ENCODE measurements at places on chromosomes 6 and 20.

GRCh38 chr6:142207265-142207877 lies 60.3 kb downstream of the VTA1 start:
- no peak for DNase-seq

DNA sequence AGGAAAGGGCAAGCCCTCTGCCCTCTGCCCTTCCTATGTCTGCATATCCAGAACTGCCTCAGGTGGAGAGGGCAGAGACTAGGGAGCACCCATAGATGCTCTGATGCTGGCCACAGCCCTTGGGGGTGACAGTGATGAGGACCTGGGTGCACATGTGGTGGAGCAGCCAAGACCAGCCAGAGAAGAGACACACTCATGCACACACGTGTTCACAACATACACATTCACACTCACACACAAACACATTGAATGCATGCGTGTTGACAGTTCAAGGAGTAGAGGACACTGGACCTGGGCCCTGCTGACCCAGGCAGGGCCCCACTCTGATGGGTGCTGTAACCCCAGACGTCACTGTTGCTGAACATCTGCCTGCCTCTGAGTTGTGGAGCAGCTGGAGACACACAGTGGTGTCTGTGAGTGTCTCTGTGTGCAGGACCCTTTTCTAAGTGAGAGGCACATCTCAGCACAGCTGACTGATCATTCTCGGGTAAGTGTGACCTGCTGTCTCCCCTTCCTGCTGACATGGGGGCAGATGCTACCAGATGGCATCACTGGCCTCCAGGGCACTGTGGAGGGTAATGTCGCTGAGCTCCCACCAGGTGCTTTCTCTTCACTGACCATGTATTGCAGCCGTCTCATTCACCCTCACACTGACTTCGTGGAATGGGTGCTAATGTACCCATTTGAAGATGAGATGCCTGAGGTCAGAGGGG lies 30.1 kb upstream of the MAS1L start:
- no peak for DNase-seq

DNA sequence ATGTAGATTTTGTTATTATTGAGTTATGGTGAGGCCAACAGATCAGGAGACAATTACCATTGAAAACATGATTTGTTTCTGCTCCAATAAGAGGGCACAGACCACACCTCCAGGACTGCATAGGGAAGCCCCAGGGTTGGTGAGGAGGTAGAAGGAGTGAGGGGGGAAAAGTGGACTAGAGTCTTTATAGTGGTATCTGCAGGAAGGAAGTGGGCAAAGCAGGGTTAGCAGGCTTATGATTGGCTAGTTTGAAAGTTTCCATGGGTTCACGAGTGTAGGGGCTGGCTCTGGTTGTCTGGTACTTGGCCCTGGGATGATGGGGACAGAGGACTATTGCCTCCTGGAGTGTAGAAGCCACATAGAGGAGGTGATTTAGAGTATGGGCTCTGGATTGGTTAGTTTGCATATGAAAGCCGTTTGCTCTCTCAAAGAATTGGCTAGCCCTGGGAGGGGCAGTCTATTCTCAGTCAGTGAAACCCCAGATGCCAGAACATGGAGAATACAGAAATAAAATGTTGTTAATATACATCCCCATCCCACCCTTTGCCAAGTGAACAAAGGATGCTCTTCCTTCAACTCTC lies 156.6 kb downstream of the KLHL32 start:
- no peak for DNase-seq

GRCh38 chr20:12466915-12467314 lies 541.9 kb upstream of the SPTLC3 start:
- no peak for DNase-seq

DNA sequence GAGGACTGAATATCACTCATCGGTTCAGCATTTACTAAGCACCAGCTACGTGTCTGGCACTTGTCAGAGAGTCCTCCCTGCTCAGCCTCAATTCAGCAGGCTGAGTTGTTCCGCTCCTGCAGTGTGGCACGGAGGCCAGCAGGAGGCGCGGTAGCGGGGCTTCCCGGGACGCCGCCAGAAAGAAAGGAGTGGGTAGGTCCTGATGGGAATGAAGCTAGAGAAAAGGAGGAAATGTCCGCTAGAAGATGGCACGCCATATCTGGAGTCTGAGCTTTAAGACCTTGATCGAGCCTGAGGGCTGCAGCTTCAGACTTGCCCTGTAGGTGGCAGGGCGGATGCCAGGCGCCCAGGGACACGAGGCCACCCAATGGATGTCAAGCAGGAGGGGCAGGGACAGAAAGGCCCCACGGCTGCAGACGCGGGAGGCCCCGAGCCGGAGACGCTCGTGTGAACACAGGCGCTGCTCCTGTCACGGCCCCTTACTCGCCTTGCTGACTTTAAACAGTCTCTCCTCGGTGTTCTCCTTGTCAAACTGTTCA lies 18.7 kb downstream of the SERPINB6 start:
- DNase-seq = no peak

DNA sequence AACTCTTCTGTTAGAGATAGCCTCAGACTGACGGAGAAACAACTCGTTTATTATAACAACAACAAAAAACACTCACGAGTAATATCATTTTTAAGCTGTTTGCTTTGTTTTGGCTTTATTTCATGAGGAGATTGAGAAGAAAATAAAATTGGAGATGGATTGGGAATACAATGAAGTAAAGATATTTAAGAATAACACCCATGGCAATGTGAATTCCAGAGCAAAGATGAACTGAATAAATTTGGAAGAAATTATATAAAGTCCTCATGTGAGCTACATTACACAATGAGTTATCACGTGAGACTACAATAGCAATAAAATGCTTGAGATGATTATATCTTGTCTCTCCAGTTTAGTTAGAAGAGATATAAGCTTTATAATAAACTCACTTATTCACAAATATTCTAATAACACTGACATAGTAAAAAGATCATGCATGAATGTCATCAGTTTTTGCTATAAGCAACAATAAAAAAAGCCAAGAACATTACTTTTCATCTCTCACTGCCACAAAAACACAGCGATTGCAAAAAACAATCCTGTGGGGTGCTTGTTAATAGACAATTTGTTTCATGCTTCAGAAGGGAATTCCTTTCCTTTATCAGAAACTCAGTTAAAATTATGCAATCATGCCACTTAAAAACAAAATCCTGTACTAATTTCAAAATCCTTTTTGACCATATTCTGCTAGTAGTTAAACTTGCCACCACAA lies 696.7 kb upstream of the MARCKS start:
- no peak for DNase-seq

DNA sequence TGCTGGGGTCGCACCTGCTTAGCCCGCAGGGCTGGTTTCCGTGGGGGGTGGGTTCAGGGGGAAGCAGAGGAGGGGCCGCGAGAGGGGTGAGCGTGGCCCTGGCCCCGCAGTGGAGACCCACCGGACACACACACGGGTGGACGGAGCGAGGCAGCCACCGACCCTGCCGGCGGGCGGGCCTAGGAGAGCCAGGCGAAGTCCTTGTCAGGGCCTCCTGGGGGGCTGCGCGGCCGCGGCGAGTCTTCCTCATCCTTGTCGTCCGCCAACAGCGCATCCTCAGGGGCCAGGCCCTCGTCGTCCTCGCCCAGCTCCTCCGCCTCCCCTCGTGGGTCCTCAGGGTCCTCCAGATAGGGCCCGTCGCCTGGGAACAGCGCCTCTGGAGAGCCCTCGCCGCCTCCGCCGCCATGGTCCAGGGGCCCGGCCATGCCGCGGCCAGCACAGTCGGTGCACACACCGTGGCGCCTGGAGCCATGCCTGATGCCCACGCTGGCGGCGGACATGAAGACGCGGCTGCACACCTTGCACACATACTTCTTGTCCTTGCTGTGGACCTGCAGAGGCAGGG lies 7.3 kb downstream of the SLC2A4RG start:
- DNase-seq = no peak

DNA sequence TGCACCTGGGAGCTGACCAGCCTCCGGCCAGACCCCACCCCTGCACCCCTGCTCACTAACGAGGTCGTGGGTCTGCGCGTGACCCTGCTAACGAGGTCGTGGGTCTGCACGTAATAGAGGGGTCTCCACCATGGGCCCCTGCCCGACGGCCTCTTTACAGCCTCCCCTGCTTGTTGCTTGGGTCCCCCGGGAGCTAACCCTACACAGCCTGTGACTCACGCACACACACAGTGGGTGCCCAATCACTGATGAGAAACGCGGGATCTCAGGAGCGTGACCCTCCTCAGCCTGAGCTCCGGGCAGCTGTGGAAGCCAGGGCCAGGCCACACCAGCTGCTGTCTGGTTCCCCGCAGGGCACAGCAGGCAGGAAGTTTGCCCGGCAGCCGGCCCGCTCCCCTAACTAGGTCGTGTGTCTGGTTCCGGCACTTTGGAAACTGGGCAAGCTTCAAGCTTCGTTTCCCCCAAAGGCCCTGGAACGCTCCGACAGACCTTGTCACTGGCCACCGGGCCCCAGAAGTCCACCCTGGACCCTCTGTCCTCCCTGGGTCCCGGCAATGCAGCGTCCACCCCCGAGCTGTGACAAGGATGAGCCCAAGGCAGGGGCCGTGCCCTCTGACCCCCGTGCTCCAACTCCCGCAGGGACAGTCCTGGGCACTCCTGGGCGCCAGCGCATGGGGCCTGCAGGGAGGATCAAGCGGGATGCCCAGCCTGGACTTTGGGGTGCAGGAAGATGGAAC lies 767 bp downstream of the PTK6 start:
- DNase-seq = no peak

GRCh38 chr6:10837009-10837621 lies 1.2 kb downstream of the MAK start:
- no peak for DNase-seq

DNA sequence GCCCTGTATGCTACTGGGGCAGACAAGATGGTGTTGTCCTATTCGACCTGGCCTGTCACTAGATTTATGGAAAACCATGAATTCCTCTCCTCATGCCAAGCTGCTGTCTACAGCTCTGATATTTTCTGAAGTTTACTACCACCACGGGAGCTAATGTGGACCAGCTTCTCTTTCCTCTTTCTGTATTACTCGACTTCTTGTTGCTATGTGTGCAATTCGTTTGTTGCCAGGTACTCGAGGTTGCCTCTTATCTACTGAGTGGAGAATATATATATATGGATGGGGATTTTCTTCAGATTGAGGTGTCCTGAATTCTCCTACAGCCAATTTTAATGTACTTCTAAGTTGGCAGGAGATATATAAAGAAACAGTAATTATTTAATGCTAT lies 34.7 kb downstream of the MAN1A1 start:
- no peak for DNase-seq

DNA sequence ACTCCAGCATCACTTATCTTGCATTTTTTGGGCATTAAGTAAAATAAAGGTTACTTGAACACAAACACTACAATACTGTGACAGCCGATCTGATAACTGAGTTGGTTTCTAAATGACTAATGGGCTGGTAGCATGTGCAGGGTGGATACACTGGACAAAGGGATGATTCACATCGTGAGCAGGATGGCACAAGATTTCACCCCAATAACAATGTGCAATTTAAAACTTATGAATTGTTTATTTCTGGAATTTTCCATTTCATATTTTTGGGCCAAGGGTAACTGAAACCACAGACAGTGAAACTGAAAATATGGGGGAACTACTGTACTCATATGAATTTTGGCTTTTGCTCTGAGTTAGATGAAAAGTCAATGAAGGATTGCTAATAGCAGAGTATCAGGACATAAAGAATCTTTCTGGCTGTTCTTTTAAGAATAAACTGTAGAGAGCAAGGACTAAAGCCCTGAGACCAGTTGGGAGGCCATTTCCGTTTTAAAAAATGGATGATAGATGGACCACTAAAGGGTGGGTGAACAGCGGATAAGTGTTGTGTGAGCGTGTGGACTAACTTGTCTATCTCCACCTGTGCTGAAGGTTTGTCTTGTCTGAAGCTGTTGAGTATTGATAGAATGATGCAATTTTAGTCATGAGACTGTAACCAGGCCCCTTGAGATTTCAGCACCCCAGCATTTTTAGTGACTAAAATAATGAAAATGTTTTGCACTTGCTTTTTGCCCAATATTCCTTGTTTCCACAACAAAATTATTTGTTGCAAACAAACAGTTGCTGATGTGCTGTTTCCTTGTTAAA lies 8.2 kb downstream of the SPINT3 start:
- DNase-seq = no peak

DNA sequence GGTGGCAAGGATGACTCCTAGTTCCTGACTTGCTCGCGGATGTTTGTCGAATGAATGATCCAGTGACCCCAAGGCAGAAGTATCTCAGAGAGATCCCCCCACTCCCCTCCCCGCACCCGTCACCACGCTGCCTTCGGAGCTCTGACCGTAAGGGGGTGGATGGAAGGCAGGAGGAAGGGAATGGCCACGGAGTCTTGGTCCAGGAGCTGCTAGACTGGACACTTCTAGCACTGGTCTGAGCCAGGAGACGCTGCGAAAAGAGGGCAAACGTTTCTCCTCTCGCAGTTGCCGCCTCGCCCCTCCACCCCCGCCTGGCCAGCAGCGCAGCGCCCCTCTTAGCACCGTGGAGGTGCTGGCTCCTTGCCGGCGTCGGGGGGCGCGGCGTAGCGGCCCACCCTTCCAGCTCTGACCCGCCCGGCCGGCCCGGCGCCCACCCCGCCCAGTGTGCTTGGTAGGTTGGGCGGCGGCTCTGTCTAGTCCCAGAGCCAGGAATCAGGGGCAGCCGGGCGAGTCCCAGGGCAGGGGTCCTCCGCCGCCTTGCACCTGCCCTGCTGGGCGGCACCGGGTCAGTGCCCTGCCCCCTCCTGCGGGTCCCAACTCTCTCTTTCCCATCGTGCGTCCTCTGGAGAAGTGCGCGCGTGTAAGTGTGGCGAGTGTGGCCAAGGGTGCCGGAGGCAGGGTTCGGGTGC lies 2.4 kb upstream of the DBNDD2 start:
- no peak for DNase-seq

DNA sequence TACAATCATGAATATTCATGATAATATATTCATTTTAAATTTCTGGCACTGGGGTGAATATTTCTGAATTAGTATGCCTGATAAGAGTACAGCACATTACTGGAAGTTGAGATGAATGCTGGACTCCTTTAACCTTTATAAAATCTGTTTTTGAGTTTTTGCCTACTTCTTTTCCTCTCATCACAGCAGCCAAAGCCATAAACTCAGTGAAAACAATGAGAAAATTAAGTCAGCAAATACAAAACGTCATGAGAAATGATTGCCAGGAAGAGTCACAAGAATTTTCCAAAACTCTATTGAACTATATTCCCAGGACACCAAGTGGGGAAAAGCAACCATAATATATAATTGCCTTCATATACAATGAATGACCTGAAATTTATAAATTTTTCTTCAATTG lies 837.6 kb downstream of the TBC1D32 start:
- DNase-seq = no peak

- no peak for DNase-seq
These were observed 28.7 kb downstream of the COX4I2 start for GRCh38 chr20:31666258-31667042.

DNA sequence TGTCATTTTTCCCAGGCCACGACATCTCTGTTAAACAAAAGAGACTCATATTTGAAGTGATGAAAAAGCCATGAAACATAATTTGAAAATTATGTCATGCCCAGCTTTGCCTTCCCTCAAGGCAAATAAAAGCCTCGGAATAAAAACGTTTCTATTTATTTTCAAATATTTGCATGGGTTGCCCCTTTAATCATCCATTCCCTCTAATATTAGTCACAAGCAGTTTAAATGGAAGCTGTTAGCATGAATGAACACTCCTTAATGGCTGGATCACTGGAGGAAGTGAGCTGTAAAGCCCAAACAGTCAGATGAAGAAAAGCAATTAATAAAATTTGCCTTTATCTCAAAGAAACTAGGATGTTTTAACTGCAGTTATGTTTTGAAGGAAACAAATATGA lies 69.3 kb upstream of the STMND1 start:
- DNase-seq = no peak
